ENCODE measurements at places on chromosomes 16 and 17.

DNA sequence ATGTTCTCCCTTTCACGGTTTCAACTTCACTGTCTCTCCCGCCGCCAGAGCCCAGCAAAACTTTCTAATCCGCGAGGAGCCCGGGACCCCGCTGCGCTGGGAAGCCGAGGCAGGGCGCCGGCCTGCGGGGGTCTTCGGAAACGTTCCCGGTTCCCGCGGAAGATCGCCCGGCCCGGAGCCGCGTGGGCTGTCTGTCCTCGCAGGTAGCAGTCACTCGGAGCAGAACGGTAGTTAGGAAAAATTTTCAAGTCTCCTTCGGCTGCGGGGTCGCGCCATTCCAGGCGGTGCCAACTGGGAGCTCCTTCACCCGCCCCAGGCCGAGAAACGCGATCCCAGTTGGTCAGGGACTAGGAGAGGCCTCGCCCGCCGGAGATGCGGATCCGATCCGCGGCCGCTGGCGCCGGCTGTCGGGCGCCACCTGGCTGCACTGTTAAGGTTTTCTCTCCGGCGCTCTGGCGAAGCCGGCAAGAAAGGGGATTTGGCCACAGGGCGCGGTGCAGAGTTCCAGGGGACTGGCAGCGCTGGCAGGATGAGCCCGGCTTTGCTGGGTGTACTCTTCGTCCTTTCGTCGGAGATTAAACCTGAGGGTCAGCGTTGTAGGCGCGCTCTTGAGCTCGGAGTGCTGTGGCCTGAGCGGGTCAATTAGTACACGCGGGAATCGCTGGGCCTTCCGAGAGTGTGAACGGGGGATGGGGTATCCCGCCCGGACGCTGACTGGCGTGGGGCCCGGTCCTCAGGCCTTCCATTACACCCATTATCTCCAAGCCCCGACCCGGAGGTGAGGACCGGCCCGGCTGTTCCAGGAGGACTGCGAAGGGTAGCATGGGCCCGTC lies 135.4 kb downstream of the KCNJ12 start:
- no peak overlapping the region for H3K27ac ChIP-seq
- ATAC-seq, result peak; percentile 89
- H3K36me3 ChIP-seq, result no peaks in the 10 kb centered on the region
- peaks cover 23% of the 10 kb centered on the region for H3K27me3 ChIP-seq
- H3K4me1 ChIP-seq, result peaks cover 5% of the 10 kb centered on the region

GRCh38 chr17:51817117-51817516 lies 341.4 kb downstream of the CA10 start:
- H3K4me1 ChIP-seq, result peaks cover 10% of the 10 kb centered on the region
- no peaks in the 10 kb centered on the region for H3K36me3 ChIP-seq
- peaks cover 7% of the 10 kb centered on the region for H3K27me3 ChIP-seq

- no peak overlapping the region for H3K4me3 ChIP-seq
- H3K36me3 ChIP-seq, result no peaks in the 10 kb centered on the region
- H3K27ac ChIP-seq, result no peak overlapping the region
- H3K4me1 ChIP-seq, result no peaks in the 10 kb centered on the region
- no peaks in the 10 kb centered on the region for H3K27me3 ChIP-seq
Measured at GRCh38 chr17:65630502-65630901, 69.1 kb upstream of the AXIN2 start.

DNA sequence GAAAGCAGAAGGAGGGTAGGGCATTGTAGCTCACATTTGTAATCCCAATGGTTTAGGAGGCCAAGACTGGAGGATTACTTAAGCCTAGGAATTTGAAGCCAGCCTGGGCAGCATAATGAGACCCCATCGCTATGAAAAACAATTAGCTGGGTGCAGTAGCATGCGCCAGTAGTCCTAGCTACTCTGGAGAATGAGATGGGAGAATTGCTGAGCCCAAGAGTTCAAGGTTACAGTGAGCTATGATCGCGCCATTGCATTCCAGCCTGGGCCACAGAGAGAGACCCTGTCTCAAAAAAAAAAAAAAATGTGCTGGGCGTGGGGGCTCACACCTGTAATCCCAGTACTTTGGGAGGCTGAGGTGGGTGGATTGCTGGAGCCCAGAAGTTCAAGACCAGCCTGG lies 5.0 kb downstream of the ATF7IP2 start:
- H3K4me3 ChIP-seq, result no peak overlapping the region
- peaks cover 28% of the 10 kb centered on the region for H3K4me1 ChIP-seq
- no peaks in the 10 kb centered on the region for H3K27me3 ChIP-seq
- peaks cover 54% of the 10 kb centered on the region for H3K36me3 ChIP-seq
- no peak overlapping the region for H3K27ac ChIP-seq

- H3K4me3 ChIP-seq, result no peak overlapping the region
- H3K36me3 ChIP-seq, result no peaks in the 10 kb centered on the region
- H3K27ac ChIP-seq, result no peak overlapping the region
Measured at GRCh38 chr17:72665852-72666851, 426.3 kb downstream of the SLC39A11 start.

DNA sequence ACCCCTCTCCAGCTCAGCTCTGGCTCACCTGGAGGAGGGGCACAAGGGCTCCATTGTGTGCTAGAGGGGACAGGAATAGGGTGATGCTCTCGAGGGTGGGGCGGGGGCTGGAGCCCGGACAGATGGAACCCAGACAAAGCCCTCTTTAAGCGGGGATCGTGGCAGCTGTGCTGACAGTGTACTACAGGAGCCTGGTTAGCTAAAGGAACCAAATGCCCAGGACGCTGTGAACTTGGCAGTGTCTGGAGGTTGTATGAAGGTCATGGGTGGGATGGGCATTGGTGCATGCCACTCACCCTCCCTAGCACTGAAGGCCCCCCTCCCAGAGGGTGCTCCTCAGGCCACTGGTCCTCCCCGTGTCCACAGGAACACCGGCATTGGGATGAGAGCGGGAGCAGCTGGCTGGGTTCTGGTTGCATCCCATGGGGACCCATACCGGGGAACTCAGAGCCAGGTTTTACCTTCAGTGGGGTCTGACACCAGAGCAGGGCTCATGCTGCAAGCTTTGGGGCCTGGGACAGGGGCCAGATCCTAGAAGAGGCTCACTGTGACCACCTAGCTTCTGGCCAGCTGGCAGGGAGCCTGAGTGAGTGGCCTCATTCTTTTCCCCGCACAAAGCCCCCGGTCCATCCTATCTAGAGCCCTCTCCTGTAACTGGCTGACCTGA lies 11.9 kb downstream of the KIF19 start:
- H3K4me3 ChIP-seq, result no peak overlapping the region
- no peak overlapping the region for H3K27ac ChIP-seq
- H3K4me1 ChIP-seq, result no peaks in the 10 kb centered on the region
- no peak for ATAC-seq
- H3K27me3 ChIP-seq, result no peaks in the 10 kb centered on the region

DNA sequence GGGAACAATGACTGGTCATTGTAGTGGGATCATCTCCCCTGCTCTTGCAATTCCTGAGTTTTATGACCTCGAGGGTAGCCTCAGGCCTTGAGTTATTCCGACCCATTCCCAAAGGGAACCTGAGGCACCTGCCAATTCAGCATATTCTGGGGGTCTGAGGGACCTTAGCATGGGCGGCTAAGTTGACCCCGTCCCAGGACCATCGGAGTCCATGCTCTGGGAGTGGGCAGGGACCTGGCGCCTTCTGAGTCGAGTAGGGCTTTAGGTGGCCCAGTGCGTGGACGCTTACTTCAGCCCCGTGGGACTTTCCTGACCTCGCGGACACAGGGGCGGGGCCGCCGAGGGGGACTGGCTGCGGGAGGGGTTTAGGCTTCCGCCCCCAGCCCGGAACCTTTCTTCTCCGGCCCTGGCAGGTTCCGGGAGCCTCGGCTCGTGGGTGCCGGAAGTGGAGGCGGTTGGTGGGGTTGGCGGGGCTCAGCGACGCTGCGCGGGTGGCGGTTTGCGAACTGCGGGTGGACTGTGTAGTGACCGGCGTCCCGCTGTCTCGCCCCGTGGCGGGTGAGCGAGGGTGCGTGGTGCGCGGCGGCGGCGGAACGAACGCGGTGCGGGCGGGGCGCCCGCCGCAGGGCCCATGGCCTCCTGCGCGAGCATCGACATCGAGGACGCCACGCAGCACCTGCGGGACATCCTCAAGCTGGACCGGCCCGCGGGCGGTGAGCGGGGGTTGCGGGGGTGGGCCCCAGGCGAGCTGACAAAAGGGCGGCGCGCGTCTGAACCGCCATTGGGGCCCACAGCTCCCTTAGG lies at the start of gene EDC4:
Gene EDC4 (plus strand): TSS at position 422 of the 804 bp plus-strand sequence. CDS start 210 bp downstream, at position 632.
- peak within 1 kb of the TSS; percentile 99 for H3K4me3 ChIP-seq
- ATAC-seq, result peak; percentile 89
- H3K27ac ChIP-seq, result peak within 1 kb of the TSS; percentile 97
- H3K27me3 ChIP-seq, result no peaks in the 10 kb centered on the region

GRCh38 chr17:70879401-70879800 lies 710.1 kb downstream of the KCNJ2 start:
- H3K27ac ChIP-seq, result no peak overlapping the region
- H3K4me3 ChIP-seq, result no peak overlapping the region
- H3K4me1 ChIP-seq, result no peaks in the 10 kb centered on the region
- H3K36me3 ChIP-seq, result no peaks in the 10 kb centered on the region

- no peaks in the 10 kb centered on the region for H3K4me1 ChIP-seq
- peaks cover 99% of the 10 kb centered on the region for H3K36me3 ChIP-seq
- ATAC-seq, result no peak
- no peaks in the 10 kb centered on the region for H3K27me3 ChIP-seq
- H3K27ac ChIP-seq, result no peak overlapping the region
Measured at GRCh38 chr17:4010754-4011153, 46.5 kb upstream of the ATP2A3 start.

DNA sequence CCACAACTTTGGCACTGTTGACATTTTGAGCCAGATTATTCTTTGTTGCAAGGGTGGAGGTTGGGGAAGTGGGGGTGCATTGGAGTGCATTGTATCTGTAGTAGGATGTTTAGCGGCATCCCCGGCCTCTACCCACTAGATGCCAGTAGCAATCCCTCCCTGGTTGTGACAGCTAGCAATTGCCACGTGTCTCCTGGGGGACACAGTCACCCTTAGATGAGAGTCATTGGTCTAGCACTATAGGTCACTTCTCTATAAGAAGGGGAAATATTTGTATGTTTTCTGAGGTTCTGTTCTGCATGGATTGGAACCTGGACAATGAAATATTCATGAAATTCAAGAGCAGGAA lies 32.4 kb downstream of the MSI2 start:
- ATAC-seq, result no peak
- no peak overlapping the region for H3K4me3 ChIP-seq
- peaks cover 37% of the 10 kb centered on the region for H3K4me1 ChIP-seq
- H3K27me3 ChIP-seq, result no peaks in the 10 kb centered on the region
- H3K36me3 ChIP-seq, result peaks cover 75% of the 10 kb centered on the region

DNA sequence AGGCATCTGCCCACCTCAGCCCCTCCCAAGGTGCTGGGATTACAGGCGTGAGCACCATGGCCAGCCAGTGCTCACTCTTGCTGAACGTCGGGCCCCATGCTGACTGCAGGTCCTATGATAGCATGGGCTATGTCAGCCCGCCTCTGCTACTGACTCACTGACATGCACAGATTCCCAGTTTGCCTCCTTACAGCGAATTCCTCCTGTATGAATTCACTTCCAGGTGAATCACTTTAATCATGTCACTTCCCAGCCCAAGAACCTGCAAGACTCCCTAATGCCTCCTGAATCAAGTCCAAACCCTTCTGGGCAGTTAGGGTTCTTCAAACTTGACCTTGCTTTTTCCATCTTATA lies 16.1 kb upstream of the UBTF start:
- H3K4me3 ChIP-seq, result no peak overlapping the region
- no peak for ATAC-seq
- peaks cover 6% of the 10 kb centered on the region for H3K4me1 ChIP-seq
- H3K27ac ChIP-seq, result no peak overlapping the region
- H3K27me3 ChIP-seq, result peaks cover 2% of the 10 kb centered on the region

DNA sequence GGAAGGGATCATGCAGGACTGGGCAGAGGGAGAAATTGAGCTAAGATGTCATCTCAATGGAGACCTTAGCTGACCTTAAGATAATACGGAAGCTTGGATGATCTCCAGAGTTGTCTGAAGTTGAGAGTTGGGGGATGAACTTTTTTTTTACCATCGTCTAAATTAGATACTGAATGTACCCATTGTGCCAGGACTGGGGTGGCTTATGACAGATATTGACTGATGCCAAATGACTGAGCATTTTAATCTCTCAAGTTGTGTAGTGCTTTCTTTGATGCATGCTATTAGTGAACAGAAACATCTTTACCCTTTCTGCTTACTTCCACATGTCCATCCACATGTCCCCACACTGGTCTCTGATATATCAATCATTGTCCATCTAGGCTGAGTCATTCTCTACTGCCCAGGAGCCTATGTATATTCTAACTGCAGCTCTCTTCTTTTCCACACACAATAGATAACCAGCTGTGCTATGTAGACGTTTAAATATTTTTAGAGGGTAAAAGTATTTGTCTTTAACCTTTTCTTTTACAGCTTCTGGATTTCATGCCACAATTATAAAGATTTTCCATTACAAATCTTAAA lies 60.2 kb upstream of the ZKSCAN2 start:
- H3K27me3 ChIP-seq, result peaks cover 18% of the 10 kb centered on the region
- no peaks in the 10 kb centered on the region for H3K4me1 ChIP-seq
- ATAC-seq, result no peak
- H3K36me3 ChIP-seq, result no peaks in the 10 kb centered on the region

DNA sequence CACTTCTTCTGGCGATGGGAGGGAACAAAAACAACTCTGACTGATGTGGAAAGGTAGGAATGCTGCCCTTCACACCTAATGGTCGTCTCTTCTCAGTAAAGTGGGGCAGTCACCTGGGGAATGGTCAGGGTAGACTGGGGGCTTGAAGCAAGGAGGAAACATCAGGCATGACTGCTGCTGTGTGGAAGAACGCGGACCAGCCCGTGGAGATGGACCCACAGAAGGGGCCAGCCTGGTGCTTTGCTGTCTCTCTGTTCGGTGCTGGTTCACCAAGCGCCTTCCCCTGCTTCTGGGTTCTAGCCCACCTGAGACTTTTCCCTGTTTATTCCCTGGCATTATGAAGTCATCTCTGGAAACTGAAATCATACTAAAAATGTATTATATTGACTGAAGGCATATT lies 96.2 kb upstream of the DNAH17 start:
- peak overlapping the region; percentile 11 for H3K27ac ChIP-seq
- H3K4me3 ChIP-seq, result no peak overlapping the region
- ATAC-seq, result no peak

DNA sequence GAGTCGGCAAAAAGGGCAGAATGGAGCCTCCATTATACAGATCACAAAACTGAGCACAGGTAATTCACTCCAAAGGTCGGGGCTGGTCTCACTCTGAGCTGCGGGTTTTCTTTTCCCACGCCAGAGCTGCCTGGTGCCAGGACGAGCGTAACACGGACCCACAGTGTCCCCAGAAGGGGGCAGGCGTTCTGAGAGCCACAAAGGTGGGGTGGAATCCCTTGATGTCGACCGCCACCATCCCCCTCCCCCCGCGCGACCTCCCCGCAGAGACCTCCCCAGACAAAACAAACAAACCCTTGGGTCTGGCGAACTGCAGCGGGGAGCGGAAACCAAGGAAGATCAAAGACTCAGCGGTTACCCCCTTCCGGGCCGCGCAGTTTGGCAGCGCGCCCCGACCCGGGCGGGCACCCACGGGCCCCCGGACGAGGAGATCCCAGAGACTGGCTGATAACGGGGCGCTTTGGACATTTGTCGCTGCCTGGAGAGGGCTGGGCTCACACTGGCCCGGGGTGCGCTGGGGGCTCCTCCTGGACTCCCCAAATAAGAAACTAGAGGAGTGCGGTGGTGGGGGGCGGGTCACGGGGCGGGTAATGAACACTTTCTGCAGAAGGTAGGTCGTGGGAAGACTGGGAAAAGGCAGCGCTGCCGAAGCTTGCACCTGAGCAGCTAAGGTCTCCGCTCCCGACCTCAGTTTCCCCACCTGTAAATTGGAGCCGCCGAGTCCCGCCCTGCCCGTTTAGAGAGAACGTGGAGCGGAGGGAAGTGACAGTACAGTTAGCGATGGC lies 664 bp upstream of the NKD1 start:
- ATAC-seq, result peak; percentile 71
- H3K4me1 ChIP-seq, result peaks cover 7% of the 10 kb centered on the region
- H3K36me3 ChIP-seq, result no peaks in the 10 kb centered on the region
- peak overlapping the region; percentile 61 for H3K27ac ChIP-seq
- no peaks in the 10 kb centered on the region for H3K27me3 ChIP-seq
